ENCODE measurements at places on chromosomes 2 and 18.

DNA sequence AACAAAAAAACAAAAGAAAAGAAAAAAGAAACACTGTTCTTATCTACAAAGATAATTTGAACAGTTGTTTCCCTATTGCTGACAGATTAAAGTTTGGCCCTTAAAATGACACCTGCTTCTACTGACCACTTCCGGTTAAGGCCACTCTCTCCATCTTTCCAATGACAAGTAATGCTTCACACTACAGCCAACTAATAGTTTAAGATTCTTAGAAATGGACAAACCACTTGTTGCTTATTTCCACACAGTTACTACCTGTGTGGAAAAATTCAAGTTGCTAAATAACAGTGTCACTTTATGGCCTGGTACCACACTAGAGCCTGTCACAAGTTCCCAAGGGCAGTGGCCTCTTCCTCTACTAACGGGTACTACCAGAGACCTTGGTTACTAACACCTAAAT, 2.4 kb downstream of the TMEM185B start:
- H3K4me1 ChIP-seq, result peaks cover 35% of the 10 kb centered on the region
- no peaks in the 10 kb centered on the region for H3K27me3 ChIP-seq
- H3K4me3 ChIP-seq, result peak overlapping the region; percentile 11
- peaks cover 60% of the 10 kb centered on the region for H3K36me3 ChIP-seq
- H3K27ac ChIP-seq, result no peak overlapping the region

- H3K27me3 ChIP-seq, result peaks cover 6% of the 10 kb centered on the region
- no peaks in the 10 kb centered on the region for H3K36me3 ChIP-seq
- no peak overlapping the region for H3K27ac ChIP-seq
- H3K4me3 ChIP-seq, result no peak overlapping the region
These were observed 168.9 kb downstream of the ANTXR1 start for GRCh38 chr2:69181806-69182427.

- H3K36me3 ChIP-seq, result peaks cover 51% of the 10 kb centered on the region
- H3K4me1 ChIP-seq, result peaks cover 27% of the 10 kb centered on the region
- no peak overlapping the region for H3K4me3 ChIP-seq
- DNase-seq, result peak; percentile 37
These were observed 66.9 kb upstream of the ITM2C start for GRCh38 chr2:230797515-230798495.

GRCh38 chr2:51424418-51424817, 392.5 kb upstream of the NRXN1 start:
- no peaks in the 10 kb centered on the region for H3K27me3 ChIP-seq
- H3K27ac ChIP-seq, result no peak overlapping the region
- DNase-seq, result no peak
- no peaks in the 10 kb centered on the region for H3K36me3 ChIP-seq
- H3K4me3 ChIP-seq, result no peak overlapping the region
- H3K4me1 ChIP-seq, result no peaks in the 10 kb centered on the region

GRCh38 chr18:48854780-48855179, 96.0 kb downstream of the SMAD7 start:
- no peaks in the 10 kb centered on the region for H3K27me3 ChIP-seq
- H3K4me3 ChIP-seq, result no peak overlapping the region
- peaks cover 22% of the 10 kb centered on the region for H3K4me1 ChIP-seq
- no peaks in the 10 kb centered on the region for H3K36me3 ChIP-seq
- DNase-seq, result no peak

- no peak overlapping the region for H3K27ac ChIP-seq
- DNase-seq, result no peak
- no peak overlapping the region for H3K4me3 ChIP-seq
- H3K36me3 ChIP-seq, result no peaks in the 10 kb centered on the region
- H3K27me3 ChIP-seq, result peaks cover 14% of the 10 kb centered on the region
- H3K4me1 ChIP-seq, result no peaks in the 10 kb centered on the region
These were observed 151.9 kb downstream of the FHOD3 start for GRCh38 chr18:36449451-36449850.

- H3K36me3 ChIP-seq, result no peaks in the 10 kb centered on the region
- peaks cover 1% of the 10 kb centered on the region for H3K4me1 ChIP-seq
- DNase-seq, result no peak
- H3K27ac ChIP-seq, result no peak overlapping the region
- H3K27me3 ChIP-seq, result no peaks in the 10 kb centered on the region
These were observed 69.9 kb upstream of the SMAD7 start for GRCh38 chr18:49020621-49021021.

Data from activated naive CD8-positive, alpha-beta T cell treated with anti-CD3 and anti-CD28 coated beads for 36 hours (primary cell).